ENCODE measurements at places on chromosomes 2 and 18.

- DNase-seq = no peak
Measured at GRCh38 chr2:12971581-12972365, 255.0 kb downstream of the TRIB2 start.

- DNase-seq = no peak
Measured at GRCh38 chr2:61632276-61633169, 94.4 kb upstream of the XPO1 start.

DNA sequence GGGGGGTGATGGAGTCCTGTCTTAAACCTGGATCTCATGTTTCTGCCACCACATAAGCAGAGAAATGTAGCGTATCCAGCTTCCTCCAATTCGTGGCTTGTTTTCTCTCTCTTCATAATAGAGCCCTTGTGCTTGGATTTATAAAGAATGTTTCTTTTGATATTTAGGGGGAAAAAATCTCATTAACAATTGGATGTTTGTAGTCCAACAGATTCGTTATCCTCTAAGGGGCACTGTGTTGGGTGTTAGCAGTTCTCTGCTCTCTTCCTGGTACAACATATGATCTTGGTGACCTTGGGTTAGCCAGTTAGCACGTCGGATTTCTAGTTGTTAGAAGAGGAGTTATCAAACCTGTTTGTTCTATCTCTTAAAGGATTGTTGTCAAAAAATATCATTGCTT is 127.8 kb downstream of the FMNL2 start:
- no peak for DNase-seq

DNA sequence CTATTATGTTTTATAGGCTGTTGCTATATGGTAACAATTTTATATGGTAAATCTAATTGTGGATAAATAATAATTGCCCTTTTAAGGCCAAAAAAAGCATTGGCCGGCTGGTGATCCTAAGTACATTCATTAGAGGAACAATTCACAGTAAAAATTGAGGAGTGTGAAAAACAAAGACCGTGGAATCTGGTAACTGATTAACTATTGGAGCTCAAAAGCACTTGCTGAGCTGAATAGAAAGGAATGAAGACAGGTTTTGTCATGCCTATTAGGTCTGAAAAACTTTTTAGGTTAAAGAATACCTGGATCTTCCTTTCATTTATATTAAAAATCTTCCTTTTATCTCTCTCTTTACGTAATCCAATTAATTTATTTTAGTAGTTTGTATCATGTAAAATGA is 18.5 kb upstream of the RBBP8 start:
- no peak for DNase-seq

DNA sequence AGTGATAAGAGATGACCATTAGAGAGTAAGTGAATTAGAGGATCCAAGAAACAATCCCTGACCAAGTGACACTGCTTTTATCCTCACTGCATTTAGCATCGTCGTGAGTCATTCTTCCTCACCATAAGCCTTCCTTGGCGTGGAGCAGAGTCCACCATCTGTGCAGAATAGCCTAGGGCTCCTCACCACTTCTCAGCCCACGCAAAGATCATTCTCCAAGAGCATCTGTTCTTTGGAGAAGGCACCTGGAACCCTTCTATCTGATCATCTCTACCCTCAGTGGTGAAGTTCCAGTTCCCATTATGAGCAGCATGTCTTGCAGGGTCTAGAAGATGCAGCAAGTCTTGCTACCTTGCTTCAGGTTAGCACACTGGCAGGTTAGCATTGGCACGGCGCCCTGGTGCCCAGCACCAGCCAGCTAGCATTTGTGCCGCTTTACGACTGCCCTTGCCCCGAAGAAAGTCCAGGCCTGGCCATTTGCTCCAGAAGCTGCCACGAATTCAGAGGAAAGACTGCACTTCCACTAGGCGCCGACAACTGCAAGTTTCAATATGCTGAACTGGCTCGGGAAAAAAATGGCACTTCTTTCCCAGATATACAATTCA is 225.8 kb downstream of the TTC32 start:
- DNase-seq = peak; percentile 63

- DNase-seq = no peak
Measured at GRCh38 chr18:48961547-48961946, 10.8 kb upstream of the SMAD7 start.

DNA sequence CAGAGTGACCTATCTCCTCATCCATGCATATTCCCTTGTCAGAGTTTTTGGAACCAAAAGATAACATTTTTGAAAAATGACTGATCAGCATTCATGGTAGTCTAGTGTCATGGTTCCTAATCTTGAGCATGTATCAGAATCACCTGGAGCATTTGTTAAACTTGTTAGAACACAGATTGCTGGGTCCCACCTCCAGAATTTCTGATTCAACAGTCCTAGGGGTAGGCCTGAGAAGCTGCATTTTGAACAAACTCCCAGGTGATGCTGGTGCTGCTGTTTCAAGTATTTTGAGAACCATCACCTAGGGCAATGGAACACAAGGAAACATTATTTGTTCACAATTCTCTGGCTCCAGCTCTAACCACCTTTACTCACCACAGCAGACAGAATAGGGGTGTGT is 21.0 kb downstream of the TMEM200C start:
- DNase-seq = no peak

GRCh38 chr2:166344286-166345113 is 31.2 kb downstream of the SCN9A start:
- peak; percentile 75 for DNase-seq

DNA sequence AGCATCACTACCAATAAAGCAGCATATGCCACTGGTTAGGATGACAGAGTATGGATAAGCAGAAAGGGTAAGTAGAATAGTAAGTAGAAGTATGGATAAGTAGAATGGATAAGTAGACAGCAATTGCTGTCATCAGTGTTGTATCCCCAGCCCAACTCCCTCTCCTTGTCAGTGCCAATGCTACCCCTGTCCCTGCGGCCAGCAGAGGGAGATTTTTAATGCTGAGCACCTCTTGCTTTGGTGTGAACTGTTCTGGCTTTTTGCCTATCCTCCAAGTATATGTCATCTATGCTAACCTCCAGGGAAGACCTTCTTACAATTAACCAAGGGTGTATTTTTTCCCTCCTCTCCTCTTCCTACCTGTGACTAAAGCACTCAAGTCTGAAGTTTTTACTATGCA is 136.7 kb upstream of the SPHKAP start:
- DNase-seq = peak; percentile 29

DNA sequence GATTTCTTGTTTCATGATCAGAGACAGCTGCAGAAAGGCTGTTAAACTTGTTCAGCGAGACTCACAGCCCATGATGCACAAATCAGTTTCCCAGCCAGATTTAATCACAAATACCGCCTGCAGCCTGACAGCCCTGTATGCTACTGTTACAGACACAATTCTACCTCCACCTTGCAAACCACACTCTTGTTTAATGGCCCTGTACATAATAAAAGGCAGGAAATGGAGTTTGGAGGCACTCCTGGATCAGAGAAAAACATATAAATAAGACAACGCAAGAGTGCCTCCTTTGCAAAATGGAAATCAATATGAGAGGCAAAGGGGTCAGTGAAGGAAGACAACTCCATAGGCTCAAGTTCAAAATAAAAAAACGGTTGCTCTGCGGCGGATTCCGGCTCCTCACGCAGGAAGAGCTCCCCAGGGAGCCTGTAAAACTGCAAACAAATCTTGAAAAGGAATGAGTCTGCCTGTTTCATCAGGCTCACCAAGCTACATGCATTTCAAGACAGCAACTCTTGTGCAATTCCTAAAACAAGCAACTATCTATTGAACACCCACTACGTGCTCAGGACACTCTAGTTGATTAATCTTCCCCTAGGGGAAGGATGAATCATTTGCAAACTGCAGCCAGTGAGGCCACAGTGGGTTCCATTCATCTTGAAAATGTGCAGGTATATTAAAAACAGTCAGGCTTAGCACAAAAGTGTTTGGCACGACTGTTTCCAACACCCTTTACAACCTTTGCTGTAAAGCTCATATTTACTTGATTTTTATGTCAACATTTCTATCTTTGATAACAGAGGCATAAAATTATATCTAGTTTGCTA is 37.5 kb downstream of the TBC1D8 start:
- DNase-seq = peak; percentile 78

- no peak for DNase-seq
Measured at GRCh38 chr2:100460904-100461530, 9.3 kb upstream of the NMS start.

- DNase-seq = peak; percentile 88
Measured at GRCh38 chr2:95346231-95346737, 49.1 kb downstream of the KCNIP3 start.

DNA sequence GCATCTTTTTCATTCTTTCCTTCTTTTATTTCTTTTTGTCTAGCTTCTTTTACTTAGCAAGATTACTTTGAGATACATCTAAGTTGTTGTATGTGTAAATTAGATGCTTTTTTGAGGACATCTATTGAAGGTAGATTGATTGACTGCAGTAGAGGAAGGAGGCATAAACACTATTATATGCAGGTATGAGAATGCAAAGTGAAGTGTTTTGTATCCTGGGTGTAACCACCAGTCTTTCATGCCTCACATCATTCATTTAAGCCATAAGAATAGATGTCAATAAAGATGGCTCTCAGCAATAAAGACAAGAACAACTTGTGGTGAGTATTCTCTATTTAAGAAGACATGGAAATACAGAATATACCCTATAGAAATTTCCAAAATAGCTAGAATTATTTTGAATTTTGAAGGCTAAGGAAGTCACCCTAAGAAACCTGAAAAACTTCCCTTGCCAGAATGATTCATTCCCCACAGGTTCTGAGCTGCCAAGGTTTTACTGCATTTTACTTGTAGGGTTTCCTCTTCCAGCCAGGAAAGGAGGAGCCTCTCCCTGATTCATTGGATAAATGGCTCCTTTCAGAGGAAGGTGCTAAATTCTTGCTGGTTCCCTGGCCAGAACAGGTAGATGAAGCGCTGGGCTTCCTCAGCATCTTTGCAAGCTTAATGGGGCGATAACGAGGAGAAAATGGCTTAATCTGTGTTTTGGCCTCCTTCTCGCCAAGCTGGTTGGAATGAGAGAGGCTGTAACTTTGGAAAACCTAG is 279.8 kb upstream of the SLC14A2 start:
- DNase-seq = no peak

DNA sequence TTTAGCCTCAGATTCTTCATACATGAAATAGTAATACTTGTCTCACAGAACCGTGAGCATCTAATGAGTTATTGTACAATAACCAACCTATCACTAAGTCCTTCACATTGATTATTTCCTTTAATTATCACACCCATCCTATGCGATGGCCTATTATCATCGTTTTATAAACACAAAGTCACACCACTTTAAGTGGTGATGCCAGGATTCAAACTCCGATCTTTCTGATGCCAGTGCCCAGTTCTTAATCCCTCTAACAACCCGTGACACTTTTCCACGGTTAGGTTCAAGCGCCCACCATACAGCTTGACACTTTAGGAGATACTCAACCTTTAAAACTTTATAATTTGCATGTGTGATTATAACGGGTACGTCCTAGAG is 523 bp upstream of the ALMS1 start:
- DNase-seq = no peak

DNA sequence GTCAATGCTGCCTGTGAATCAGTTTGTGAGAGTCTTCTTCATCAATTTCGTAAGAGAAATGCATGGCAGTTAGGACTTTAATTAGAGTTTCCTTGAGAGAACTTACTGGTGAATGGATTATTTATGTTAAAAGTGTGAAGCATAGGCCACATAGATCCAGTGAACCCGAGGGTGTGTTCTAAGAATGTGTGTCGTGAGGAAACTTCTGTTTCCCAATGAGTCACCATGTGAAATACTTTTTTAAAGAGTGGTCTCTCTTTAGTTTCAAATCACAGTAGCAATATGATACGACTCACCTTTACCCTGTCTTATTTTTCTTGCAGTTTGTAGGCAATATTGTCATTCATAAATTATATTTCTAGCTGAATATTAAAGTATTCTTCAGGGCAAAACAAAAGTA is 18.5 kb downstream of the THSD7B start:
- no peak for DNase-seq

DNA sequence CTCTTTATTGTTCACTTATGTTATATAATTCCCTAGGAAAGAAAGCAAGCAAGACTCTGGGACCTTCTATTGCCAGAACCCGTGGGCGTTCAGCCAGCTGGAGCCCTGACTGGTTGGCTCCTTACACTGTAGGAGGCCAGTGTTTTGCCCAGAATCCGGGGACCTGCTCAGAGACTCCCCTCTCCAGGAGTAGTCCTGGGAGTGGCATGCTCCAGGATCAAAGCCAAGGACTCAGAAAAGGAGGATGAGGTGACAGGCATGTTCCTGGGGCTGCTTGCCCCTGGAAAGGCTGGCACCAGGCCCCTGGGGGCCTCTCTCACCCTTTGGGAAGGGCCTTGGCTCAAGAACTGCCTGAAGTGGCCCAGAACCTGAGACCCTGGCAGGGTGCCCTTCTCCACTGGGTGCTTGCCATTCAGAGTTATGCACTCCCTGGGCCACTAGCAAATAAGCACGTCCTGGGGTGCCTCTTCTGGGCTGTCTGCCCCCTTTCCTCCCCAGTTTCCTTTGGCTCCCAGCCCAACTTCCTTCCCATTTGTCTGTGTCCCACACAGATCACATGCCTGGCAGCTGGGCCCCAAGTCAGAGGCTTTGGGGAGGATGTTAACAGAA is 19.6 kb upstream of the KIF3C start:
- DNase-seq = peak; percentile 54

DNA sequence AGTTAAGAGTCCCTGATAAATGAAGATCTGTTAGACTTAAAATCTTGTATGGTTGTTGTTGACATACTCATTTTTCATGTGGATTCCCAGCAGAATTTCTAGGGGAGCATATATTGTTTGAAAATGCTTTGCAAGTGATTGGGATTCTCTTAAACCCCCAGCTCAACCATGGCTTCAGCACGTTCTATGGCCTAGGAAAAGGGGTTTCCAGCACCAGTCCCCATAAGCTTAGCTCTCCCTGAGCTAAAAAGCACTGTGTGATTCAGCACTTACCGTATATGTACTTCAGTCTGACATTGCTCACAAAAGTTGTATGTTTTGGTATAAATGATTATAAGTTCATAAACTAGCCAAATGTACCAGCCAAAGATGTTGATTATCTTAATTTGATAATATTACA is 80.1 kb upstream of the EPB41L5 start:
- no peak for DNase-seq

GRCh38 chr2:127721978-127722355 is 20.7 kb downstream of the SFT2D3 start:
- DNase-seq = no peak

DNA sequence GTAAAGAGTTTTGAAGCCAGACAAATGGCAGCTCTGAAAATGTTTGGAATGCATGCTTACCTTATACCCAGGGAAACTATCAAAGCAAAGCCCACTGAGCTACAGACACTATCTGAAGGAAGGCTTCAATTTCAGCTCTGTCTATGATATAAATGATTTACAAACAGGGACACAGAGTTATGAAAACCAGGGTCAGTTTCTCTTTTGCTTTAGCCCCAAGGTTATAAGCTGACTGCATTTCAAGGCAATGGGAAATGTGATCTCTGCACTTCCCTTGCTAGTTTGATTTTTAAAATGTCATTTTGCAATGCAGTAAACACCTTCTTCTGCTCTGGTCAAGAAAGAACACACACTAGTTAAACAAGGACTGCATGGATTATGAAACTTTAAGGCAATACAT is 65.2 kb upstream of the CCDC195 start:
- peak; percentile 65 for DNase-seq

DNA sequence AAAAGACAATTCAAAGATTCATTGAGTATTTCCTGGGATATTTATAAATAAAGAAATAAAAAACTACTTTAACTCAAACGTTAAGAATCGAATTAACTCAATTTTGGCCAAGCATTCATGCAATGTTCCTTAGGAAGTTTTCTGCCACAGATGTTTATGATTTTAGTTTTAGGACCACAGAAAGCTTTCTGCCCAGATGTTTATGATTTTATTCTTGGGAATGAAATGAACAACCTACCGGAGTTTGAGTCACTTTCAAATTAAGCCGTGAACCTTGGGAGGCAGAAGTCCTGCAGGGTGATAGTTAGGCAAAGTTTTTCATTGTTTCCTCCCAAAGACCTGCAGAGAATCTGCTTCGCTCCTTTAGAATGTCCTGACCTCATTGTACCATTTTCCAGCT is 34.7 kb upstream of the MBP start:
- peak; percentile 78 for DNase-seq

All from adipocyte (in vitro differentiated cells).